ENCODE measurements at places on chromosomes 11 and 22. TPM values are rescaled to one million over a fixed set of nuclear protein-coding genes. Genes with fewer than 3 reads are reported as not detected.

Gene SPDYC
- total RNA-seq = not detected

Gene GDPD4
- total RNA-seq = not detected

Gene MN1
- total RNA-seq = 0.07 TPM

Gene EXT2
- total RNA-seq = 31.0 TPM

Gene IFITM10
- 0.32 TPM for total RNA-seq

Gene H19
- not detected for total RNA-seq

Gene TRMT112
- 312 TPM for total RNA-seq

Gene CSNK2A3
- total RNA-seq = 1.2 TPM

Gene MRGPRX4
- not detected for total RNA-seq

Gene FOLR3
- not detected for total RNA-seq

Gene MYO18B
- total RNA-seq = 1.1 TPM

Gene SPINDOC
- 60.0 TPM for total RNA-seq

Gene CRACR2B
- 1.3 TPM for total RNA-seq

Gene GPHA2
- total RNA-seq = not detected

Gene BEST1
- not detected for total RNA-seq

Gene KRTAP5-1
- not detected for total RNA-seq

Gene CRYBA4
- not detected for total RNA-seq

Gene GRAP2
- total RNA-seq = 31.3 TPM

Gene SLC22A8
- total RNA-seq = not detected
